Stimulated activated CD4-positive, alpha-beta T cell treated with anti-CD3 and anti-CD28 coated beads, Interleukin-15, amount 100 ng/mL, for 1 hour (primary cell): ENCODE measurements at places on chromosomes 7 and 10.

DNA sequence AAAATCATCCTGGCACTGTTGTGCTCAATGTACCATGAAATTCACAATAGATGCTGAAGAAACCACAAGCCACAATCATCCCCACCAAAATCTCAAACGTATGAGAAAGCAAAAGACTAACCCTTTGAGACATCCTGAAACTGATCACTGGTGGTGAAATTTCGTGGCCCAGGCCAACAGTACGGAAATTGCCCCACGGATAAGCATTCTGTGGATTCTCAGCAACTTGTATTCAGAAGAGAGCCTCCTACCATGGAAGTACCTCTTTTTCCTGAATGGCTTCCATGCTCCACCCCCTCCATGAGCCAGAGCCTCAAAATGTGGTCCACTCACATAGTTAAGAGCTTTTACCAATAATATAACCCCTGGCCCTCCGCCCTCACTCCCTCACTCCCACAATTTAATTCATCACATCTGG, 163.9 kb upstream of the AUTS2 start:
- DNase-seq, result no peak

DNA sequence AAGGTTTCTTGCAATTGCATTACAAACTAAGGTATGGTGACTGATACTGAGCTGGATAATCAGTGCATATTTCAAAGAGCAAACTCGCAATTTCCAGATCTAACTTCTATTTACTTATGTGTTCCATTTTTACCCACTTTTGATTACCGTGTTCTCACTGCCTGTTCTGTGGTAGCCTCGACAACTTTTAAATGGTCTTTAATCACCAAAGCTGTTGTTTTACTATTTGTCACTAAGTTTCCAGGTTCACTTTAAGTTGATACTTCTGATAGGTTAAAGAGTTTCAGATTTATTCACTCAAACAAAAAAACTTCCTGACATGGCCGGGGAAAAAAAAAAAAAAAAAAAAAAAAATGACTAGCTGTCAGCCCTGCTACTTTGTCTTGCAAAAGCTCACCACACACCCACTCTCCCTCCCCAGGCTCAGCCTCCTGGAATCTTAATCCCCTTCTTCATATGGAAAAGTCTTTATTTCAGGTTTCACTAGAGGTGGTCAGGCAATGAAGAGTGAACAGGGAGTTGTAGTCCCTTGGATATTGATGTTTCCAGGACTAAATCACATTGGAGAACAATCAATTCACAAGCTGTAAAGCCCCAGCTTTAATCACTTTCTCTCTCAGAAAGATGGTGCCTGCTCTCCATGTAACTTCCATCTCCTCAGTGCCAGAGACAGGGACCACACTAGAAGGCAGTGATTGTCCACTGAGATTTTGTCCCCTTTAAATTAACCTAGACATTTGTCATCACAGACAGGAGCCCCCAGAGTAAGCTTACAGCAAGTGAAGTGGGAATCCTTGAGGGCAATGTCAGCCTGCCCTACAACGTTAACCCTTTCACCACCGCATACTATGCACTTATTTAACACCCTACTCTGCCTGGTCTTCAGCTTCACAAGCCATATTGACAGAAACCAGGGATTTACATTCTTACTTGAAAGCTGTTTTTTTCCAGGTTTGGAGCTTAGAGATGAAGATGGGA, 749.1 kb upstream of the SORCS1 start:
- no peak for DNase-seq

- DNase-seq, result no peak
These were observed 58.1 kb downstream of the PKD1L1 start for GRCh38 chr7:47890125-47890524.

GRCh38 chr10:28959850-28960501, 282.7 kb downstream of the BAMBI start:
- no peak for DNase-seq
